ENCODE measurements at places on chromosomes 2 and 18. TPM values are rescaled to one million over a fixed set of nuclear protein-coding genes. Genes with fewer than 3 reads are reported as not detected.

GRCh38 chr2:33383855-33384598 lies 92.4 kb upstream of the RASGRP3 start:
- no peak for DNase-seq

- DNase-seq, result peak; percentile 27
Observed at GRCh38 chr2:181904022-181904632, 12.6 kb downstream of the ITPRID2 start.

Gene GLI2
- total RNA-seq, result 5.0 TPM

Gene SERPINB2
- 0.69 TPM for total RNA-seq

Gene TEX44
- total RNA-seq, result not detected

- no peak for DNase-seq
Observed at GRCh38 chr2:66573821-66574233, 138.9 kb downstream of the MEIS1 start.

All from spinal cord (tissue), 10 donors.